ENCODE measurements at places on chromosomes 11 and 22.

GRCh38 chr11:33827206-33827605 lies 52.9 kb upstream of the FBXO3 start:
- DNase-seq: no peak

GRCh38 chr11:14418801-14419417 lies 59.9 kb upstream of the RRAS2 start:
- DNase-seq: no peak

GRCh38 chr11:43267856-43268580 lies 43.8 kb upstream of the API5 start:
- DNase-seq: no peak

DNA sequence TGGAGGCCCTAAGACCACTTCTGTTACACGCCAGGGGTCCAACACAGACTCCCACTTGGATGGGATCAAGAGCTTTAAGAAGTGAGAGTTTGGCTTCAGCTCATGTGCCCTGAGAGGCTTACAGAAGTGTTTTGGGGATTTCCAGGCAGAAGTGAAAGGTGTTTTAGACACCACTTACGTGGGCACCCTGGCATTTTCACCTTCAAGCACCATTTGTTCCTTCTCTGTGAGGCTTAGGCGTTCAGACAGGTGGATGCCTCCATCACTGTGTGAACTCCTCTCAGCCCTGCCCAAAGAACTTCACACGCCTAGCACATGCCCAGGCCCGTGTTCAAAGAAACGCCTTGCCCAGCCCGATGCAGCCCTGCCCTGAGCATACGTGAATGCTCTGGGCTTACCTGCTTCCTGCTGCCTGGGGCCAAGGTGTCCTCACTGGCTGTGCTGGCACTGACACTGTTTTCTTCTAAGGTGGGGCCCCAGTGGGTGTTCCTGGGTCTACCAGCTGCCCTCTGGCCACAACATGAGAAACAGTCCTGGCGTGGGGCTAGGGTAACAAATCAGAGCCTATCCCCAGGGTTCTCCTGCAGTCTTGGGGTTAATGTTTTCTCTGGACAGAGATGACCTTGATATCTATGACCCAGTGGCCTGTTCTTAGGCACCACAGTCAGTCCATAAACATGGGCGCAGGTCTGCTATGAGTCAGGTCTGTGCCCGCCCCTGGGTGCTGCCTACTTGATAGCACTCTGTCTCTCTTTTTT lies 34.0 kb downstream of the AMPD3 start:
- DNase-seq: no peak

GRCh38 chr22:29626497-29627195 lies 23.2 kb downstream of the NF2 start:
- no peak for DNase-seq

- DNase-seq: no peak
Observed at GRCh38 chr22:26648528-26649388, 8.6 kb upstream of the MIAT start.

GRCh38 chr11:94147433-94147845 lies 18.8 kb downstream of the PANX1 start:
- DNase-seq: no peak

- DNase-seq: no peak
Observed at GRCh38 chr11:29272019-29272654, 744.7 kb downstream of the KCNA4 start.

- no peak for DNase-seq
Observed at GRCh38 chr11:20631519-20632168, 32.2 kb downstream of the SLC6A5 start.

DNA sequence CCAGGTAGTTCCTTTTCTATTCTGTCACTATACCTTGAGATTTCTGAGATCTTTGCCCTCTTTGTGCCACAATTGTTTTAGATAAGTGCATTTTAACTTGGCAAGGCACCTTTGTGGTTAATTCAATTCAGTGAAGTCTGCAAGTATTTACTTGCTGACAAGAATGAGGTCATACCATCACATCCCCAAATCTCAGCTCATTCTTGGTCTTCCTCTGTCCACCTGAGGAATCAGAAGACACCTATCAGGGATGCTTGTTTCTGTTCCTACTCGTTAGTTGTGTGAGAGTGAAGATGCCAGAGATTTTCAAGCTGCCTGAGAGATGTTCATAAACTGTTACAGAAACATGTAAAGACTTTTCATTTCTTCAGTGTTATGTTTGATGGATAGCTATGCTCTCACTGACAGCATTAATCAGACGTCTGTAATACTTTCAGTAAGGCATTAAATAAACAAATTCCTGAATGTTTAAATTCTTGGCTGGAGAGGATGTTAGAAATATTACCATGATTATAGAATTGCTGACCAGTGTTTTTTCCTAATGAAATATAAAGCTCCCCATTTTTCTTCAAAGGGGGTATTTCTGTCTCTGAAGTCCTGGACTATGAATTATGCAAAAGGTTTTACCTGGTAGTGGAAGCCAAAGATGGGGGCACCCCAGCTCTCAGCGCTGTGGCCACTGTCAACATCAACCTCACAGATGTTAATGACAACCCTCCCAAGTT lies 135.0 kb upstream of the MTNR1B start:
- DNase-seq: no peak

DNA sequence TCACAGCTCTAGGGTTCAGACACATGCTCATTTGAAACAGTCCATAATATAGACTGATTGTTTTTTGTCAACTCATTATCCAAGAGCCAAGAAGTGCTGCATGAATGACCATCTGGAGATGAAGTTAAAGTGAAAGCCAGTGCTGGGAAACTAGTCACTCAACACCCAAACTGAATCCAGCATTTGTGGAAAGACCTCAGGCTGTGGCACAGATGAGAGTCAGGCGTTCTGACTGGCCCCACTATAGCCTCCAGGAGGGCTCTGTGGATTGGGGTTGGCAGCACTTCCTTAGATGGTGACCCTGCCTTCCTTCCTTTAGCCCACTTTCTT lies 2.1 kb downstream of the FEZ1 start:
- DNase-seq: no peak

- no peak for DNase-seq
Observed at GRCh38 chr11:13229711-13230318, 47.8 kb upstream of the BMAL1 start.

DNA sequence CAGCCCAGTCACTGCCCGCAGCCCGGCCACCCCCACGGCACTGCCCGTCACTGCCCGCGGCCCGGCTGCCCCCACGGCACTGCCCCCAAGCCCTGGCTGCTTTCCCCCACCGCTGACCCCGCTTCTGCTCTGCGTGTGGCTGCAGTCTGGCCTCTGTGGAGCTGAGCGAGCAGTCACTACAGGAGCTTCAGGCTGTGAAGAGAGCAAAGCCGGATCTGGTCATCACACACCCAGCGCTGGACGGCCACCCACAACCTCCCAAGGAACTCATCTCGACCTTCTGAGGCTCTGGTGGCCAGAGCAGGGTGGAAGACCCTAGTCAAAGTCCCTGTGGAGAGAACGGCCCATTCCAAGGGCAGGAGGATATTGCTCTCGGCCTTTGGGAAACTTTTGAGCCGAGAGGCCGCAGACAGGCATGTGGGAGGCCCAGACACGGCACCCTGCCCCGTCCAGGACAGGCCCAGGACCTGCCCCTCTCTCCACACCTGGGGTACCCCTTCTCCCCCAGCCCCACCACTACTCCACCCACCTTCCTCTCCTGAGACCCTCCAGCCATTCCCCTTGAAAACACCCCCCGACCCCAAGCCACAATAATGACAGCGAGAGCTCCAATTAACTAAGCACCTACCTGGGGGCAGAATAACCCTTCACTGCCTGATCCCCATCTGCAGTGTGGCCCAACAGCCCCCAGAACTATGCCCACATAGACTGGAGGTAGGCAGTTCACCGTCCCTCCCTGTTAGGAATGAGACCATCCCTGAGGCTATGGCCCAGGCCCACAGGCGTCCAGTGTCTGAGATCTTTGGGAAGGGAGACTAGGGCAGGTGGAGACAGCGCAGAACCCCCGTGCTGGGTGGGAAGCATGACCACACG lies 3.7 kb upstream of the PGGHG start:
- DNase-seq: no peak

GRCh38 chr11:68870470-68870869 lies 28.8 kb upstream of the CPT1A start:
- DNase-seq: no peak

DNA sequence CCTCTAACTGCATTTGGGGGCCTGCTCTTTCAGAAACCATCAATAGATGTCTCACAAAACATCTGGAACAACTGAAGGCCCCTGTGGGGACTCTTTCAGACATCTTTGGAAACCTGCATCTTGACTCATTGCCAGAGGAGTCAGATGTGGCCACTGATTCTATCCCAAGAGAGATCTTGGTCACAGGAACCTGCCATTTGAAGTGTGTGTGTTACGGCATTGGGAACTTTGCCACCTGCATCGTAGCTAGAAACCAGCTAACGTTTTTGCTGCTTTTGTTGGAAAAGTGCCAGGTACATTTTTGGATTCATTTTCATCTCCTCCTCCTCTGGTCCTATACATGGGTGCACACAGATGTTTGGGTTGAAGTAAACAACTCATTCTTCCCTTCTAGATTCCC lies 4.3 kb downstream of the SRRD start:
- no peak for DNase-seq

DNA sequence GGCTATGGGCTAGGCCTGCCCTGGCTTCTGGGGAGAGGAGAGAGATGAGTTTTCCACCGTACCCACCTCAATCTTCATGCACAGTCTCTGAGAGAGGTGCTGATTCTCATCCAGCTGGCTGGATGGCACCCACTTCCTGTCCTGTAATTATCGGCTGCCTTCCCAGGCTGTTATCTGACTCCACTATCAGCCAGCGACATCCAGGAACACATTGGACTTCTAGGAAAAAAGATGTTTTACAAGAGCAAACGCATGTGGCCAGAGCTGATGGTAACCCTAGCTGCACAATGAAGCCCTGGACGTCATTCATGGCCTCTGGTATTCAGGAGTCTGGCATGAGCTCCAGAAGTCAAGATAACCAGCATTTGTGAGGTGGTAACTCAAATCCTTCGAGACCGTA lies 137.4 kb downstream of the EHF start:
- no peak for DNase-seq

GRCh38 chr11:71381781-71382505 lies 66.2 kb downstream of the DHCR7 start:
- no peak for DNase-seq

DNA sequence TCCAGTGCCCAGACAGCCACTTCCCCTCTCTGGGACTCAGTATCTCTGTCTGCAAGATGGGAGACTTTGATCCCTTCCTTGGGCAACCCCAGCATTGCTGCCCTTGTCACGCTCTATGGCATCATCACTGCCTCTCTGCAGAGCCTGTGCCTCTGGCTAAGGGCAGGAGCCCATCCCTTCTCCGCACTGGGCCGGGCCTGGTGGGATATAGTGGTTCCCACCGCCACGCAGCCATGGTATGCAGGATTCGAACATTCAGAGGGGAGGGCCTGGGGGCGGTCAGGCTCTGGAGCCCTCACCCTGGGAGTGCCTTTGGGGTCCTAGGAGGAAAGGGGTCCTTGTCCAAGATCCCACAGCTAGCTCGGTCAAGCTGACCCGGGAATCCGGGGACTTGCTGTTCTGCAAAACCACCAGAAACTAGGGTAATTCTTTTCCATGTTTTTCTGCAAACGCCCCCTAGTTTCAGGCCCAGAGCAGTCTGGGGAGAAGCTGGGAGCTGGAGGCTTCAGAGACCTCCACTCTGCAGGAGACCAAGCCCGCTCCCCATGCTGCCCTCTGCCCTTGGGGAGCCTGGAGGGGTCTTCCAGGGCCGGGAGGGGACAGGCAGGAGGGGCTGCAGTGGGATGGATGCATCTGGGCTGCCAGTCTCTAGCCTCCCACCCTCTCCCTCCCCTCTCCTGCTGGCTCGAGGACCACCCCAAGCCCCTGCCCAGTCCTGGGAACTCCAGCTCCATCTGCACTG lies 24.4 kb upstream of the CBX7 start:
- DNase-seq: no peak

DNA sequence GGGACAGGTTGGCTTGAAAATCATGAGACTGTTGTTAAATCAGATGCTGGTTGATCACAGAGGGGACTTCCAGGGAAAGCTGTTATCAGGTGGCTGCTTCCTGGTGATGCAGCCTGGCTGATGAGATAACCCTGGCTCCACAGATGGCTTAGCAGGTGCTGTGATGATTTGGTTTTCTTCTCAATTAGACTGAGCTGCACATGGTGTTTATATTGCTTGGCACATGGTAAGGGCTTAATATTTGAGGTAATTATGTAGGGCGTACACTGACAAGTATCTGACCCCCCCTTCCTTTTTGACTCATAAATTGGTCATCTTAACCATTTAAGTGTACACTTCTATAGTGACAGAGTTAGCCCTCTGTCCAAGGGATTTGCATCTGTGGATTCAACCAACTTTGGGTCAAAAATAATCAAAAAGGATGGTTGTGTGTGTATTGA lies 7.0 kb downstream of the RPS3 start:
- DNase-seq: no peak

DNA sequence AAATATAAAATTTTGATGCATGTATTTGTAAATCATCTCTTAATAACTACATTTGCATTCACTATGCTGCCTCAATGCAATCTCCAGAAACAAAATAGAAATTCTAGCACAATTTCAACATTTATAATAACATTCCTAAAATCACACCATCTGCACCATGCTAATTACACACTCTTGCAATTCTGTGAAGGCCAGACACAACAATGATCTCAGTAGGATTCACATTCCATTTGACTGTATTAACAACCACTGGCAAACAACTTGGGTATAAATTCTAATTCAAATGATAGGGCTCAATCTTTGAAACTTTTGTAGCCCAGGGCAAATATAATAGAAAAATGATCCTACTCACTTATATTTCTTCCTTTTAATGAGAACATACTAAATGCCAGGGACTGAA lies 25.9 kb downstream of the RAB6A start:
- no peak for DNase-seq

DNA sequence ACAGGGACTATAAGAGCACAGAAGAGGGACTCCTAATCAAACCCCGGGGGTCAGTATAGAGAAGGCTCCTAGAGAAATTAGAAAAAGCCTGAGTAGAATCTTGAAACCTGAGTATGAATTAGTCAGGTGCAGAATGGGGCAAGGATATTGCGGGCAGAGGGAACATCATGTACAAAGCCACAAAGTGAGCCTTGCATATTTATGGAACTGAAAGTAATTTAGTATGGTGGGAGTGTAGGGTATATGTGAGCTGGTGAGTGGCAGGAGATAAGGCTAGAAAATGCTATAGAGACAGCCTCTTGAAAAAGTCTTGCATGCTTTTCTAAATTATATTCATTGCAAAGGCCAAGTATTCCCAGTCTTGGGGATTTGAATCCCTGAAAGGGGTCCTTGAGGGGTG lies 93.7 kb downstream of the STIM1 start:
- no peak for DNase-seq

DNA sequence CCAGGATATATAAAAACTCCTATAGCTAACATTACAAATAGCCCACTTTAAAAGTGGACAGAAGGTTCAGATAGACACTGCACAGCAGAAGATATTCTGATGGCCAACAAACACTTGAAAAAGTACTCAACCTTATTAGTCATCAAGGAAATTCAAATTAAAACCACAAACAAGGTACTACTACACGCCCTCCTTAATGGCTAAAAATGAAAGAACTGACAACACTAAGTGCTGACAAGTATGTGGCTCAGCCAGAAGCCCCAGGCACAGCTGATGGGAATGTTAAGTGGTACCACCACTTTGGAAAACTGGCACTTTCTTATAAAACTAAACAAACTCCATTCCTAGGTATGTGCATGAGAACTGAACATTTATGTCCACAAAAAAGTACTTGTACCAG lies 320.1 kb downstream of the TBC1D22A start:
- no peak for DNase-seq
